Uterus (tissue), 4 donors: ENCODE measurements at places on chromosomes 11 and 22. TPM values are rescaled to one million over a fixed set of nuclear protein-coding genes. Genes with fewer than 3 reads are reported as not detected.

DNA sequence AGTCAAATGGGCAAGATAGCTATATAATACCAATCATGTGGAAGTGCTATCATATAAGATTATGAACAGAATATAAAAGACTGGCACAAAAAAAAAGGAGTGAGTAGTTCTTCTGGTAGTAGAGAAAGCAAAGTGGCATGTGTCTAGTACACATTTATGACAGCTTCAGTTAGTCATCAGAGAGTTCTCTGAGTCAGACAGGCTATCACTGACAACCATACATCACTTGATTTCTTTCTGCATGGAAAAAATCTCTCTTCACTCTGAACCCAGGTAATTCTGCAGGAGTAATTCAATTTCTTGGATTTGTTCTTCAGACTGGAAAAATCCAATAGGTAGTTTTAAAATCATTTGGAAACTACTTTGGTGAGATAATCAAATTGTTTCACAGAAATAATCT lies 286.8 kb upstream of the ANO3 start:
- DNase-seq, result no peak
- H3K4me3 ChIP-seq, result no peak overlapping the region
- no peak overlapping the region for H3K27ac ChIP-seq
- no peaks in the 10 kb centered on the region for H3K4me1 ChIP-seq

FAM118A gene
- total RNA-seq, result 16.5 TPM

- no peak for DNase-seq
- no peak overlapping the region for H3K4me3 ChIP-seq
- H3K4me1 ChIP-seq, result no peaks in the 10 kb centered on the region
- H3K36me3 ChIP-seq, result no peaks in the 10 kb centered on the region
Measured at GRCh38 chr11:132054822-132055221, 684.4 kb downstream of the NTM start.

DNA sequence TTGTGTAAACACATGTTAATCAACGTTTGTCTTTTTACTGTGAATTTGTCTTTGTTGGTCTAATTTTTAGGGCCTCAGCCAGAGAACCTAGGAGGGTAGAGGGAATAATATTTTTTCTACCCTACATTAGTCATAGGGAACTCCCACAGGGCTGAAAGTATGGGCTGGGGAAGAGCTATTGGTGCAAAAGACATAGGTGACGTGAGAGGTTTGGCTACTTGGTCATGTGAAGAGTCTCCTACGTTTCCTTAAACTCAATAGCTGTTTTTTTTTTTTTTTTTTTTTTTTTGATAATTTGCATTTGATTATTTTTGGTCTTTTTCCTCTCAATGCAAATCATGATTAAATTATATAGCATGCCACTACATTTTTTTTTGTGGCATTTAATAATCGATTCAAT lies 15.9 kb upstream of the MMP7 start:
- H3K4me1 ChIP-seq, result no peaks in the 10 kb centered on the region
- H3K27ac ChIP-seq, result no peak overlapping the region
- DNase-seq, result no peak
- H3K27me3 ChIP-seq, result no peaks in the 10 kb centered on the region
- no peak overlapping the region for H3K4me3 ChIP-seq

PTPN5 gene
- total RNA-seq, result 3.2 TPM
